ENCODE measurements at places on chromosomes 5 and 9. TPM values are rescaled to one million over a fixed set of nuclear protein-coding genes. Genes with fewer than 3 reads are reported as not detected.

SPINK13 gene
- not detected for total RNA-seq

DNA sequence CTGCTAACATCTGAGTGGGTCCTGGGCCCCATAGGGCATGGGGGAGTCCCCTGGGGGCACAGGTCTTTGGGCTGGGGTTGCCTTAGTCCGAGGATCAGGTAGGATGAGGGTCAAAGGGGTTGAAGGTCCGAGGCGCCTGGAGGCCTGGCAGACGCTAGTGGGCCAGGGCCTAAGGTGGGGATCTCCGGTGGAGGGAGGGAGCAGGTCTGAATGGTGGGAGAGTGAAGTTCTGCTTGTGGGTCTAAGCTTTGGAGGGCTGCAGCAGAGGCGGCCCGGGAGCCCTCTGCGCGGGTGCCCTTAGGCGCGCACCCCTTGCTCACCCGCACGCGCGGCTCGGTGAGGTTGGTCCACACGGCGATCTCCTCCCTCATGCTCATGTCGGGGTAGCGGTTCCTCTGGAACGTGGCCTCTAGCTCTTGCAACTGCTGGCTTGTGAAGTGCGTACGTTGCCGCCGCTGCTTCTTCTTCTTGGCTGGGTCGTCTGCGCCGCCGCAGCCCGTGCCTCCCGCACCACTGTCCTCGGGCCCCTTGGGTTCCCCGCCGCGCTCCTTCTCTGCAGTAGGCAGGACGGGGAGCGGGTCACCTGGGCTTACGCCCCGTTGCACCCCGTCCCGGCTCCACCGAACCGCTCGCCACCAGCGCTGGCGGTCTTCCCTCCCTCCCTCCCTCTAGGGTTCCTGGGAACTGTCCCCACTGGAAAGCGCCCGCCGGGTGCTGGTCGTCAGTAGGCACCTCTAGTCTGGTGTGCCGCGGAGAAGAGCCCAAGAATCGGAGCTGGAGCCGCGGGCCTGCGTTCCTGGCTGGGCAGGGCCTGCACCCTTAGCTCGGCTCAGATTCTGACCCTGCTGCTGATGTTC lies 2.8 kb downstream of the PITX1 start:
- DNase-seq = no peak

GRCh38 chr9:125141251-125141650 lies 2.1 kb downstream of the SCAI start:
- DNase-seq = no peak

CD14 gene
- total RNA-seq = not detected

- no peak for DNase-seq
Measured at GRCh38 chr9:111436571-111436970, 47.6 kb downstream of the ECPAS start.

Measured in glomerular endothelial cell (primary cell).